ENCODE measurements at places on chromosomes 4 and X.

GRCh38 chrX:137041329-137041728 lies 7.5 kb upstream of the GPR101 start:
- DNase-seq, result no peak

- no peak for DNase-seq
Observed at GRCh38 chr4:150425161-150425560, 156.8 kb upstream of the MAB21L2 start.

GRCh38 chr4:24991015-24991414 lies 39.7 kb downstream of the LGI2 start:
- no peak for DNase-seq

- no peak for DNase-seq
Observed at GRCh38 chr4:127071443-127071842, 561.3 kb upstream of the INTU start.

Data from GM12864 (cell line).